ENCODE measurements at places on chromosomes 16 and 17. TPM values are rescaled to one million over a fixed set of nuclear protein-coding genes. Genes with fewer than 3 reads are reported as not detected.

GRCh38 chr16:21650521-21650920, 1.9 kb downstream of the IGSF6 start:
- H3K36me3 ChIP-seq = peaks cover 7% of the 10 kb centered on the region
- no peaks in the 10 kb centered on the region for H3K27me3 ChIP-seq
- H3K27ac ChIP-seq = no peak overlapping the region
- DNase-seq = no peak
- H3K4me1 ChIP-seq = peaks cover 11% of the 10 kb centered on the region
- no peak overlapping the region for H3K4me3 ChIP-seq

- DNase-seq = peak; percentile 91
- peak overlapping the region; percentile 2 for H3K4me3 ChIP-seq
- H3K27ac ChIP-seq = peak overlapping the region; percentile 78
- H3K27me3 ChIP-seq = no peaks in the 10 kb centered on the region
- H3K36me3 ChIP-seq = no peaks in the 10 kb centered on the region
These were observed 6.2 kb downstream of the GGA2 start for GRCh38 chr16:23504076-23504452.

GRCh38 chr16:48526058-48526957, 83.7 kb downstream of the N4BP1 start:
- no peaks in the 10 kb centered on the region for H3K36me3 ChIP-seq
- no peaks in the 10 kb centered on the region for H3K4me1 ChIP-seq
- peaks cover 4% of the 10 kb centered on the region for H3K27me3 ChIP-seq
- no peak overlapping the region for H3K4me3 ChIP-seq

DNA sequence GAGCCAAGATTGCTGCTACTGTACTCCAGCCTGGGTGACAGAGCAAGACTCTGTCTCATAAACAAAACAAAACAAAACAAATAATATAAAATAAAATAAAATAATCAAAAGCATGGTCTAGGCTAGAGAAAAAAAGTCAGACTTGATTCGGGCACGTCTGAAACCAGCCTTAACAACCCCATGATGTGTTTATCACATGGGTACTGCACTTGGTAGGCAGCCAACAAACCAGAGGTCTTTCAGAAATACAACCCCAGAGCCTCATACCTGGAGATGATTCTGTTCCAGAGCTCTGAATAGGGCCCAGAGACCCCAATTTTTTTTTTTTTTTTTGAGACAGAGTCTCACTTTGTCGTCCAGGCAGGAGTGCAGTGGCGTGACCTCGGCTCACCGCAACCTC, 9.6 kb upstream of the HAPSTR1 start:
- H3K4me3 ChIP-seq = no peak overlapping the region
- H3K27me3 ChIP-seq = no peaks in the 10 kb centered on the region
- no peak overlapping the region for H3K27ac ChIP-seq
- no peaks in the 10 kb centered on the region for H3K36me3 ChIP-seq
- H3K4me1 ChIP-seq = peaks cover 18% of the 10 kb centered on the region
- DNase-seq = no peak

- peaks cover 17% of the 10 kb centered on the region for H3K4me1 ChIP-seq
- DNase-seq = no peak
- H3K27me3 ChIP-seq = no peaks in the 10 kb centered on the region
- H3K4me3 ChIP-seq = peak overlapping the region; percentile 85
- H3K36me3 ChIP-seq = no peaks in the 10 kb centered on the region
These were observed 712 bp downstream of the TMEM256 start for GRCh38 chr17:7403043-7403726.

DNA sequence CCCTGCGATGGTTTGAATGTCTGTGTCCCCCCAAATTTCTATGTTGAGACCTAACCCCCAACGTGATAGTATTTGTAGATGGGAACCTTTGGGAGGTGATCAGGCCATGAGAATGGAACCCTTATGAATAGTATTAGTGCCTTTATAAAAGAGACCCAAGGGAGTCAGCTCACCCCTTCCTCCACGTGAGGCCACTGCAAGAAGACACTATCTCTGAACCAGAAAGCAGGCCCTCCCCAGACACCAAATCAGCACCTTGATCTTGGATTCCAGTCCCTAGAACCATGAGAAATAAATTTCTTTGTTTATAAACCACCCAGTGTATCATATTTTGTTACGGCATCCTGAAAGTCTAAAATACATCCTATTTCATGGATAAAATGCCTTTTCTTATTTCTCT, 64.4 kb upstream of the LRRC37A3 start:
- DNase-seq = no peak
- no peaks in the 10 kb centered on the region for H3K4me1 ChIP-seq
- no peak overlapping the region for H3K27ac ChIP-seq

DNA sequence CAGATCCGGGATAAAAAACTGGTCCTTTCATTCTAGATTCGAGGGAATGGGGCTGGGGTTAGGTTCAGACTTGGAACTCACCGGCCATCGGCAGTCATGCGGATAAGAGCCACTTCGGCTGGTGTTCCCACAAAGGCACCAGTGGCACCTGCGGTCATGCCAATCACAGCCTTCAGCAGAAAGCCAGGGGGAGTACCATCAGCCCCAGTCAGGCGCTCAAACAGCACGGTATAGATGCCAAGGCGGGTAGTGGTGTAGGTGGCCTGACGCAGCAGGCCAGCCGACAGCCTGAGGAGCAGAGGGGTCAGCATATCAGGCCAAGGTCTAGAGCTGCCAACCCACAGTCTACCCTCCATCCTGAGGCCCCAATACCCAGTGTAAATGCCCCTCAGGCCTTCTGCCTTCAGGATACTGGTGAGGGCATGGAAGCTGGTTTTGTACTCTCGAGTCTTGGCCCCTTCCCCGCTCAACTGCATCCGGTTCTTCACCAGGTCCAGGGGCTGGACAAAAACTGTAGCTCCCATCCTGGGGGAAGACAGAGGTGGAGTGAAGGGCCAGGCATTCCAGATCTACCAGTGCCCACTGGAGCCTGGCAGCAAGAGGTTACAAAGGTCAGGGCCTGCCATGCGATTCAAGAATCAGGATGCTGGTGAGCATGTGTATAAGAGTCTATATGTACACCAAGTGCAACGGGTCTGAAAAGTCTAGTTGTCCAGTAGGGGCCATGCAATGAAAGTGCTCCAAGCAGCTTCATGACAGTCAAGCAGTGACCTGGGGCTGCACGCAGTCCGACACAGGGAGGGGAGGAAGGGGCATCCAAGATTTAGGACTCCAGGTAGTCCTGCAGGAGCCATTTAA, 929 bp downstream of the SLC25A11 start:
- peaks cover 34% of the 10 kb centered on the region for H3K4me1 ChIP-seq
- H3K27ac ChIP-seq = peak overlapping the region; percentile 91
- DNase-seq = peak; percentile 84

- no peak overlapping the region for H3K27ac ChIP-seq
- DNase-seq = no peak
- H3K4me3 ChIP-seq = no peak overlapping the region
- H3K27me3 ChIP-seq = no peaks in the 10 kb centered on the region
These were observed 39.7 kb upstream of the GHDC start for GRCh38 chr17:42233994-42234393.

DNA sequence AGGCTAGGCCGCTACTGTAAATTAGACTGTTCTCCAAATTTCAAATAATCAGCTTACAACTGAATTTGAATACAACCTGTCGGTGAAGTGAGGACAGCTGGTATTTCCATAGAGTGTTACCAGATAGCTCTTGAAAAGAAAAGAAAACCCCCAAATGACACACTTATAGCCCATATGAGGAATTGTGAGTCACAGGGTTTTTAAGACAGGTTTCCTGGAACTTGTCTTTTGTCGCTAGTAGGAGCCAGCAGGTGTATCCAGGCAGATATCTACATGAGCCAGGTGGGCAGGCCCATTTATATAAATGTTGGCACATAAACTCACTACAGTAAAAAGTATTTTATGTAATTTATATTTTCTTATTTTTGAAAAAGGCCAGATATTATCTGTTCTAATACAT, 24.0 kb downstream of the TNRC6A start:
- peaks cover 3% of the 10 kb centered on the region for H3K4me1 ChIP-seq
- no peak for DNase-seq
- no peak overlapping the region for H3K27ac ChIP-seq
- H3K27me3 ChIP-seq = no peaks in the 10 kb centered on the region
- peaks cover 5% of the 10 kb centered on the region for H3K36me3 ChIP-seq

GRCh38 chr16:15639061-15639568, 3.8 kb downstream of the MARF1 start:
- no peaks in the 10 kb centered on the region for H3K27me3 ChIP-seq
- DNase-seq = no peak
- H3K4me3 ChIP-seq = no peak overlapping the region
- H3K36me3 ChIP-seq = peaks cover 45% of the 10 kb centered on the region
- no peak overlapping the region for H3K27ac ChIP-seq
- H3K4me1 ChIP-seq = peaks cover 25% of the 10 kb centered on the region

DNA sequence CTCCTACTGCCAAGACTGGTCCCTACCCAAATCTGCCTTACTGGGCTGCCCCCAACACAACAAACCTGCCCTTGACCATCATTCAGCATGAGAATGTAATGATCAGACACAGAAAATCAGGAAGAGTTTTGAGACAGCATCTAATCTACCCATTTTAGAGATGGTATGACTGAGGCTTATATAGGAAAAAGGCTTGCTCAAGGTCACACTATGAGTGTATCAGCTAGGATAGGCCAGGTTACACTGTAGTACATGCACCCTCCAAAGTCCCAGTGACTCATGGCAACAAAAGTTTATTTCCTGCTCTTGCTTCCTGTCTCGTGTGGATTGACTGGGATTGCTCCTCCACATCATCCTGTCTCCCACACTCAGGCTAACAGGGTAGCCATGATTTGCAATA, 27.9 kb downstream of the NLRC5 start:
- H3K36me3 ChIP-seq = peaks cover 41% of the 10 kb centered on the region
- peaks cover 24% of the 10 kb centered on the region for H3K4me1 ChIP-seq
- no peaks in the 10 kb centered on the region for H3K27me3 ChIP-seq

DNA sequence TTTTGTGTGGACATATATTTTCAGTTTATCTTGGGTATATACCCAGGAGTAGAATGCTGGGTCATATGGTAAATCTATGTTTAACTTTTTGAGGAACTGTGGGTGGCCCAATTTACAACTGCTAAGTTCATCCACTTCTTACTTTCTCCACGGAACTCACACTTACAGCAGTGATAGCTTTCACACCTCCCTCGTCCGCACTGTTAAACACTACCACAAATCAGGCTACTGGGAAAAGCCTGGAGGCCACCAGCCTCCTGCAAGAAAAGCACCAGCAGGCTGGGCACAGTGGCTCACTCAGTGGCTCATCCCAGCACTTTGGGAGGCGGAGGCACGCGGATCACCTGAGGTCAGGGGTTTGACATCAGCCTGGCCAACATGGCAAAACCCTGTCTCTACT, 14.7 kb upstream of the ZG16 start:
- peak; percentile 14 for DNase-seq
- no peaks in the 10 kb centered on the region for H3K36me3 ChIP-seq
- no peak overlapping the region for H3K27ac ChIP-seq
- H3K4me3 ChIP-seq = no peak overlapping the region
- H3K4me1 ChIP-seq = no peaks in the 10 kb centered on the region

- H3K36me3 ChIP-seq = no peaks in the 10 kb centered on the region
- no peak for DNase-seq
- peaks cover 36% of the 10 kb centered on the region for H3K4me1 ChIP-seq
These were observed 148.1 kb downstream of the SOCS1 start for GRCh38 chr16:11107780-11108465.

DNA sequence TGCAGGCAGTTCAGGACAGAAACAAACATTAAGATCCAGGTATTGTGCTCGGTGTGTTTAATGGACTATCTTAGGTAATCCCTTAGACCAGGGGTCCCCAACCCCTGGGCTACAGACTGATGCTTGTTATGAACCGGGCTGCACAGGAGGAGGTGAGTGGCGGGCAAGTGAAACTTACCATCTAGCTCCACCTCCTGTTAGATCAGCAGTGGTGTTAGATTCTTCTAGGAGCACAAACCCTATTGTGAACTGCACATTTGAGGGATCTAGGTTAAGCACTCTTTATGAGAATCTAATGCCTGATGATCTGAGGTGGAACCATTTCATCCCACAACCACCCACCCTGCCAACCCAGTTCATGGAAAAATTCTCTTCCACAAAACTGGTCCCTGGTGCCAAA, 37.8 kb upstream of the ASIC2 start:
- no peaks in the 10 kb centered on the region for H3K27me3 ChIP-seq
- no peaks in the 10 kb centered on the region for H3K4me1 ChIP-seq
- H3K27ac ChIP-seq = no peak overlapping the region
- no peaks in the 10 kb centered on the region for H3K36me3 ChIP-seq
- H3K4me3 ChIP-seq = no peak overlapping the region

Gene SLC6A2
- total RNA-seq = not detected

Gene CEP95
- total RNA-seq = 48.9 TPM

Gene ZACN
- not detected for total RNA-seq

Gene PAQR4
- total RNA-seq = 1.5 TPM

Gene CAPN15
- 25.3 TPM for total RNA-seq

Gene ZNF319
- total RNA-seq = 4.3 TPM
